Ureter (tissue), 1 donor: ENCODE measurements at places on chromosomes 4 and X. TPM values are rescaled to one million over a fixed set of nuclear protein-coding genes. Genes with fewer than 3 reads are reported as not detected.

- no peak for DNase-seq
Measured at GRCh38 chrX:117851025-117851424, 265.6 kb downstream of the KLHL13 start.

- no peak for DNase-seq
Measured at GRCh38 chrX:20437683-20438082, 171.0 kb upstream of the RPS6KA3 start.

DNA sequence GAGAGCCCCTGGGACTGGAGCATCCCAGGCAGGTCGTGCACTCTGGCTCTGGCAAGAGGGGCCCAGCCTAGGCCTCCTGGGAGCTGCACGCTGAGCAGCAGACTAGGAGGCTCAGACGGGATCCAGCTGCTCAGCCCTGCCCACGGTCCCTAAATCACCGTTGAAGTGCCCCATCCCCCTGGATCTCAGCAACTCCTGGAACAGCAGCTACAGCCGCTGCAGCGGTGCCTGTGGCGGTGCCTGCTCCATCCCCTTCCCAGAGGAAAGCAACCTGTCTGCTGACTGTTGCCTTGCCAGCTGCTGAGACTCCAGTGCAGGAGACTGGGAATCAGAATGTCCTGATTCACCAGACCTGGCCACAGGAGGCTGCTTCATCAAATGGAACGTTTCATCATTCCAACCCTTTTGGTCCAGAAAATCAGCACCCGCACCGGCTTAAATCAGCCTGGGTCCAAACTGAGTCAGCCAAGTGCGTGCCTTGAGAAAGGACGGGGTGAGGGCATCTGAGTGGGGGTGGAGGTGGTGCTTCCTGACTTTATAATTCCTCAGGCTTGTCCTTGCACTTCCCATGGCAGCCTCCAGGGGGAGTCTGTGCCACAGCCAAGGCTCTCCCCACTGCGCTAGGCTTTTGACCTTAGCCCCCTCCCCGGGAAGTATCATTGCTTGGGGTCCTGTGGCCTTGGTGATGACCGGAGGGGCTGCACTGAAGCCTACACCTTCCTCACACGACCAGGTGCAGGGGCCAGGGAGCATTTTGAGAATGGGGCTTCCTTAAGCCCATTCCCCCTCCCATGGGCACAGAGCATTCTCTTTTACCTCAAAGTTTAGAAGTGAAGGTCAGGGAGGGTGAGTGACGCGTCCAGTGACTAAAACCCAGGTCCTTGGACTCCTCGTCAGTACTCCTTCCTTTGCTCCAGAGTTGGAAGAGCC is 6.5 kb downstream of the ZNF185 start:
- DNase-seq, result no peak

DNA sequence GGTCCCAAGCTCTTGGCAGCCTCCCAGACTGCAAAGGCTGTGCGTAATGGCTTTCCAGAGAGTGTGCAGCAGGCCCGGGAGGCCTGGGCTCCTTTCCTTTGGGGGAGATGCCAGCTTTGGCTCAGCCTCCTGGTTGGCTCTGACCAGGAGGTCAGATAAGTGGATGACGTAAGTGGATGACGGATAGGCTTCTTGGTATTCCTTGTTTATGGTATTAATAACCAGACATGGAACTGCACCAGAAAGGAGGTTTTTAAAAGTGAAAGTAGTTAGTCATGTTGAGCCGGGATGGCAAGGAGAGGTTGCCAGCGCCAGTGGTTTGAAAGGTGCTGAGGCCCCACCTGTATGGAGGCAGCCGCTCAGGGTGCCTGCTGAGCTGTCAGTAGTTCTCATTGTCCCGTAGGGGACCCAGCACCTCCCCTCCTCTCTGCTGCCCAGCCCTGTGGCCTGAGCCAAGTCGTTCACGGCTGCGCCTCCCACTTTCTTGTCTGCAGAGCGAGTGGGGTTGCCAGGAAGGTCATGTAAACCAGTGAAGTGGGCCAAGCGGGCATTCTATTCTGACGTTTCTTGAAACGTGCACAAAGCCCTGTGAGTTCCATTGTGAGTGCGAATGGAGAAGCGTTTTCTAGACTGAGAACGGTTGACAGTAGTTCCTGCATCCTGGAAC is 28.7 kb upstream of the STOX2 start:
- DNase-seq, result peak; percentile 82

- no peak for DNase-seq
Measured at GRCh38 chrX:154797006-154797405, 8.3 kb downstream of the MPP1 start.

DNA sequence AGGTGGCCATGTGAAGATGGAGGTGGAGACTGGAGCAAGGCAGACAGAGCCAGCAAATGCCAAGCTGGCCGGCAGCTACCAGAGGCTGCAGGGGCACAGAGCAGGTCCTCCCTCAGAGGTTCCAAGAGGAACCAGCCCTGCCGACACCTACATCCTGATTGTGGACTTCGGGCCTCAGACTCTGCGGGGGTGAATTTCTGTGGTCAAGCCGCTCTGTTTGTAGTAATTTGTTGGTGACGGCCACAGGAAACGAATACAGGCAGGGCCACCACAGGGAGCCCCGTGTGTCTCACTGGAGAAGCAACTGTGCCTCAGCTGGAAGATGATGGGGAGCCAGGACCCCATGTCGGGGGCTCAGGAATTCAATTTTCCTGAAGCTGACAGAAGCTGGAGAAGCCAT is 28.3 kb downstream of the ZFYVE28 start:
- DNase-seq, result no peak

OR13H1 gene
- total RNA-seq, result not detected

S100P gene
- 2,292 TPM for total RNA-seq

- DNase-seq, result peak; percentile 64
Measured at GRCh38 chrX:11381464-11381863, 88.3 kb downstream of the AMELX start.

ADH4 gene
- total RNA-seq, result 1.6 TPM

DNA sequence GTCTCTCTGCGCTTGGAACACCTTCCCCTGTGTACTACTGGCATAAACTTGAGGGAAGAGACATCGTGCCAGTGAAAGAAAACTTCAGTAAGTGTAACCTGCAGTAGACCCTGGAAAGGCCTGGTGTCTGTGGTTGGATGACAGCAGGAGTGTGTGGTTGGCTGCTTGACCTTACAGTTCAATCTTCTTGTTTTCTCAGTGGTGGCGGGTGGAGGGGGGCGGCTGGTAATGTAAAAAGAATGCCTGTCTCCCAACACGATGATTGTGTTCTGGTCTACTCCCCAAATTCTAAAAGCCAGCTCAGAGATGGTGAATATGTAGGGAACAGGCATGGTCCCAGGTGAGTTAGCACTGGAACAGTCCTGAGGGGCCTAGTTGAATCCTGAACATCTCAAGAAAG is 18.6 kb downstream of the PSMD10 start:
- no peak for DNase-seq

- no peak for DNase-seq
Measured at GRCh38 chr4:143372093-143372915, 35.6 kb downstream of the GAB1 start.

GRCh38 chr4:3296651-3297050 is 3.8 kb downstream of the RGS12 start:
- DNase-seq, result peak; percentile 24

DNA sequence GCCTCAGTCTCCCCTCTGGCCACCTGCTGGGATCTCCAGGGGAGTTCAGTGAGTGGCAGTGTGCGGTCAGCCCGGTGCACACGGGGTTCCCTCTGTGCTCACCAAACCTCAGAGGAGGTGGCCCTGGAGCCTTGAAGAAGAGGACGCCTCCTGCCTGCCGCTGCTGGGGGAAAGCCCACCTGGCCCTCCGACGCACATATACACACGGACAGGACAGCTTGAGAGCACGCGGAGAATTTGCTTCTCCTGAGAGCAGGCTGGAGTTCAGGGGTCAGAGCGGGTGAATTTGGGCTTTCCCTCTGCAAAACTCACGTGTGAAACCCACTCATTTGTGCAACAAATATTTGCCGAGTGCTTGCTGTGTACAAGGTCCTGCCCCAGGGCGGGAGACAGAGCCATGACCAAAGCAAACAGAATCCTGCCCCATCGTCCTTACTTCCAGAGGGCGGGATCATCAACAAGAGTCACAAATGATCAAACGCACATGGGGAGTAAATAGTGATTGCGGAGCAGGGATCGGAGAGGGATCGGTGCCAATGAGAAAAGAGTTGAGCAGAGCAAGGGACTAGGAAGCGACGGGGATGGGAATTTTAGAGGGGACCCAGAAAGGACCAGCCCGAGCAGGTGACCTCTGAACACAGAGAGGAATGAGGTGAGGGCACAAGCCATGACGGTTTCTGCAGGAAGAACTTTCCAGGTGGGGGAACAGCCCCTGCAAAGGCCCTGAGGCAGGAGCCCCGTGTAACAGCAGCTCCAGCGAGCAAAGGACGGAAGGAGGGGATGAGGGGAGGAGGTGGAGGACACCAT is 17.6 kb downstream of the BLOC1S4 start:
- DNase-seq, result no peak

- no peak for DNase-seq
Measured at GRCh38 chr4:78308517-78308916, 243.1 kb upstream of the ANXA3 start.

DNA sequence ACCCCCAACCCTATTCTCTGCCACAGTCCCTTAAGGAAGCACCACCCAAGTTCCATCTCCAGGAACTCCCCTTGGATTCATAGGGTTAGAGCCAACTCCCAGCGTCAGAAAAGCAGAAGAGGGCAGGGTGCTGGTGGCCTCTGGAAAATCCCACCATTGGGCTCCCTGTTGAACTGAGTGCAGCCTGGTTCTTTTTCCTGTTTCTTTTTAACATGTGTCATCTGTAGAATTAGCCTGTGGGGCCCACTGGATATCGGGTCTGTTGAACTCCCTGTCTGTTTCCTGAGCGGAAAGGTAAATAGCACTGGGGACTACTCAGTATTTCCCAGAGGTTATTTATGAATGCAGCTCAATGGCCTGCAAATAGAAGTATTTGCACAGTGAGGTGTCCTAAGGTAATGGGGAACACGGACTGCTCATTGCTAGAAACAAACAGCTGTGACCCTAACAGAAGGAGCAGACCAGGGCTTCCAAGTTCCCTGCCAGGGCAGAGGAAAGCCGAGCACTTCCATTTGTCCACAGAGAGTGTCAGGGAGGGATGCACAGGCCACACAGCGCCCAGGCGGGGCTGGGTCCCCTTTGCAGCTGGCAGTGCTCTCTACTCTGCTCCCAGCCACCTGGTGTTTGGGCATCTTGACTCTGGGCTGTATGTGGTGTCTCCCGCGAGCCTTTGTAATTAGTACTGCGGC is 102.6 kb downstream of the FHDC1 start:
- DNase-seq, result no peak
